ENCODE measurements at places on chromosomes 11 and 22. TPM values are rescaled to one million over a fixed set of nuclear protein-coding genes. Genes with fewer than 3 reads are reported as not detected.

The C1QTNF5 gene
- not detected for total RNA-seq

The FOLH1 gene
- total RNA-seq = not detected

The OR52I2 gene
- total RNA-seq = not detected

The ST14 gene
- not detected for total RNA-seq

Measured in activated naive CD4-positive, alpha-beta T cell treated with anti-CD3 and anti-CD28 coated beads, Interleukin-2, amount 10 ng/mL, durations not matched to agents 5 hours and 36 hours (primary cell).